ENCODE measurements at places on chromosomes 6 and 20.

- DNase-seq: no peak
Observed at GRCh38 chr20:13910492-13910891, 79.9 kb downstream of the SEL1L2 start.

DNA sequence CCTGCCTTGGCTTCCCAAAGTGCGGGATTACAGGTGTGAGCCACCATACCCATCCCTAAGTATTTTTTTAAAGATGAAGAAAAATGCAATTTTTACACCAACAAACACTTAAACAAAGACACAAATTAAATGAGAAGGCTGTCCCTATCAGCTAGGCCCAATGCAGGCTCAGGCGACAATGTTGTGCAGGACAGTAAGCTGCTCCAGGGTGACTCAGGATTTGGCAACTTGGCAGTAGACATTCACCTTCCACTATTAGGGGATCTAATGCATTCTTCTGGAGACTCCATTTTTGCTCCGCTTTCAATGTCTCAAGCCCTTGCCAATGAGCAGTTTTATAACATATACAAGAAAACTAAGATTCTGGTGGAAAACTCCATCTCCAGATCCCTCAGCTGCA is 19.7 kb downstream of the NDRG3 start:
- DNase-seq: peak; percentile 29

DNA sequence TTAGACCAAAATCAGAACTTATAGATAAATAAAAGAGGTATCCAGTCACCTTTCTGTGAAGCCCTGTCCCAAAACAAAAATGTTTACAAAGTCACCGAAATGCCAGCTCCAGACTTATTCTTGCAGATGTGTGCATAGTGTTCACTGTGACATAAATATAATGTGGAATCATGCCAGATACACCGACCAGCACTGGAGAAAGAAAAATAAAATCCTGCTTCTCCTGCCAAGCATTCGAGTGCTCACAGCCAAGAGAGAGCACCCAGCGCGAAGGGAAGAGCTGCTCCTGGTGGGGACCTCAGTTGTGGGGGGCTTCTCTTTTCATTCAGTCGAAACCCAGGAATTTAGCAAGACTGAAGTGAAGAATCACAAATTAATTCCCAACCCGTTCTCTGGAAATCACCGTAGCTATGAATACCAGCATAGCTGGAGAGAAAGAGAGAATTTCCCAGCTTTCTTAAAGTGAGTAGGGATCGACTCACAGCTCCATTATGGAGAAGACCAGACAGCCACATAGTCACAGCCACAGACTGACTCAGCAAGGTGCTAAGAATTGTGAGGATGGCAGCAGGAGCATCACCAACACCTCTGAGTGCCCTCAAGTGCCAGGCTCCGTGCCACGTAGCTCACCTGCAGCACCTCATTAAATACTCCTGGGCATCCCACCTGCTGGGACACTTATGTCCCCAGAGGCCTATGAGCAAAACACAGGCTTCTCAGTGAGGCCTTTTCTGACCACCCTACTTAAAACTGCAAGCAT is 33.2 kb downstream of the BFSP1 start:
- DNase-seq: peak; percentile 20

DNA sequence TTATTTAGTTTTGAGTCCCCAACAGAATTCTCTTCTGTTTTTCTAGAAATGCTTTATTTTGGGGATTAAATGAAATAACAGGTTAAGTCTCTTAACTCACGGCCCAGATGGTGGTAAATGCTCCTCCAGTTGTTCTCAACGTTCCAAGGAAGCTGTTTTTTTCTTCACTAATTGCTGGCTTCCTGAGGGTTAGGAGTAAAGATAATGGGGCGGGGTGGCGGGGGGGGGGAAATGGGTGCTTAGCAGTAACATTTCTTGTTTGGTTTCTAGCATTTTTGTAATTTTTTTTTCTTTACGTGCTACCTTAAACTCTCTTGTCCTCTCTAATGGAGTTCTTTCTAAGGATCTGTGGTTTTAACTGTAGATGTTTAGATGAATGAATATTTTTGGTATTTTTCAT is 2.2 kb downstream of the SRSF3 start:
- DNase-seq: no peak

GRCh38 chr20:11331096-11331495 is 586.6 kb upstream of the BTBD3 start:
- DNase-seq: no peak

DNA sequence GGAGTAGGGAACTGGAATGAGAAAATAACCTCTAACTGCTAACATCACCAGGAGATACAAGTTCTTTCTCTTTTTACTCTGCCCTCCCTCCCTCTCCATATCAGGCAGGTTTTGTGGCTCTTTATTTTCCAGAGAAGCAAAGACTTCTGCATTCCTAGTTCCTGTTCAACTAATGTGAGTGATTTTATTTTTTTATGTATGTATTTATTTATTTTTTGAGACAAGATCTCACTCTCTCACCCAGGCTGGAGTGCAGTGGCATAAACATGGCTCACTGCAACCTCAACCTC is 6.0 kb upstream of the IER3 start:
- DNase-seq: no peak

GRCh38 chr6:137950581-137950980 is 83.5 kb downstream of the TNFAIP3 start:
- no peak for DNase-seq

DNA sequence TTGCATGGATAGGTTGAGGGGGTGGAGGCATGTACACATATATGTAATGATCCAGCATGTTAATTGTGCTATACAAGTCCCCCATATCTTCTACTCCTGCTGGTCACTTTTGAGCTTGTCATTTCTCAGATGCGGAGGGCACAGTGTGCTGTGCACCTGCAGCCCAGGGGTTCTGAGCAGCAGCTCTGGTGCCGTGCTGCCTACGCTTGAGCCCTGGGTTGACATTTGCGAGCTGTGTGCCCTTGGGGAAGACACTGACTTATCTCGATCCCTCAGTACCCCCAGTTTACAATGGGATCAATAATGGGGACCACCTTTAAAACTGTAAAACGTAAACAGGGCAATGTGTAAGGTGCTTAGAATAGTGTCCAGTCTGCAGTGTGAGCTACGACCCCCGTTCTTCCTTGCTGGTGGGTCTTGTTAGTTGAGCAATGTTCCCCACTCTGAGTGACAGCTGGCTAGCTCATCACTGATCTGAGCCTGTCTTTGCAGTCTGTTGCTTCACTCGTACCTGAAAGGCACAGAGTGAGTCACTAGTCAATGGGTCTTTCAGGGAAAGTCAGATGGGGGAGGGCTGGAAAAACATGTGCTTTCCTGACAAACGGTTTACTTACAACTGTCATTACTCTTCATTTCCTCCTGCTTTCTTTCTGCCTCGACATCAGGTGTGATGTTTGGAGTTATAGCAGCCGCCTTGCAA is 91.7 kb downstream of the SLC2A10 start:
- DNase-seq: no peak

DNA sequence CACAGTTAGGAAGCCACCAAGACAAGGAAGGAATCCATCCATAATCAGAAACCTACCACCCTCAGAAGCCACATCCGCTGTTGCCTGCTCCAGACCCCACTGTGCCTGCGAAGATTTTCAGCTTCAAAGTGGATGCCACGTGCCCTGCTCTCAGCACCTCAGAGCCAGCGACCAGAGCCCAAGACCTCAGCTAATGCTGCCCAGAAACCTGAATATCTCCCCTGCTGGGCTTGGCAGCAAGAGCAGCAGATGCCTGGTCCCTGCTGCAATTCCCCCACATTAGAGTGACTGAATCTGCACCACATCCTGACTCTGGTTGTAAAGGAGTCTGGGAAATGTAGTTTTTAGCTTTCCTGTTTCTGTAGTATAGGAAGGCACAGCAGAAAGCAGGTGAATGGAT is 10.7 kb upstream of the ULBP3 start:
- no peak for DNase-seq

DNA sequence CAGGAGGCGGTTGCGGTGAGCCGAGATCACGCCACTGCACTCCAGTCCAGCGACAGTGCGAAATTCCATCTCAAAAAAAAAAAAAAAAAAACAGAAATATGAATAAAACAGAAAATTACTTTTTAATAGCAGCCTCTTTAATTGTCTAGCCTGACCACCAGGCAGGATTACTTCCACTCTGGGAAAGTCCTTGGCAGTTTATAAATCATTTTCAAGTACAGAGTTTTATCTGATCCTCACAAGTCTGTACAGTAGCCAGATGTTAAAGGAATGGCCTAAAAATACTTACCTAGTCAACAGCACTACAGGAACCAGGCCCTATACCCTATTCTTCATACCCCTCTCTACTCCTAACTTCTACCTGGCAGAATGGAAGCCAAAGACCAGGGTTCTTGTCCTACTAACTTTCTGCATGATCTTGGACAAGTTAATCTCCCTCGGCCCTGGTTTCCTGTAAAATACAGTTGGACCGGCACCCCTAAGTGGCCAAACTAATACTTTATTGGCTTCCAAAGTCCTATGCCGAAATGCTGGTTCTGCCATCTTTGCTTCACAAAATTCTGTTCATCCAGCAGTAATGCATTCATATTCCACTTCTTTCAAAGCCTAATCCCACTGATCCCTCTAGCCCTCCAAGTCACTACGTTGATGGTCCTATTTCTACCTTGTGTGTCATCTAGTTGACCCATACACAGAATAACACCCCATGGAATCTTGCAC is 1.9 kb downstream of the EIF2S2 start:
- no peak for DNase-seq

- DNase-seq: peak; percentile 10
Observed at GRCh38 chr6:11654876-11655275, 117.3 kb downstream of the TMEM170B start.

- no peak for DNase-seq
Observed at GRCh38 chr20:18543932-18544331, 23.3 kb upstream of the SMIM26 start.

DNA sequence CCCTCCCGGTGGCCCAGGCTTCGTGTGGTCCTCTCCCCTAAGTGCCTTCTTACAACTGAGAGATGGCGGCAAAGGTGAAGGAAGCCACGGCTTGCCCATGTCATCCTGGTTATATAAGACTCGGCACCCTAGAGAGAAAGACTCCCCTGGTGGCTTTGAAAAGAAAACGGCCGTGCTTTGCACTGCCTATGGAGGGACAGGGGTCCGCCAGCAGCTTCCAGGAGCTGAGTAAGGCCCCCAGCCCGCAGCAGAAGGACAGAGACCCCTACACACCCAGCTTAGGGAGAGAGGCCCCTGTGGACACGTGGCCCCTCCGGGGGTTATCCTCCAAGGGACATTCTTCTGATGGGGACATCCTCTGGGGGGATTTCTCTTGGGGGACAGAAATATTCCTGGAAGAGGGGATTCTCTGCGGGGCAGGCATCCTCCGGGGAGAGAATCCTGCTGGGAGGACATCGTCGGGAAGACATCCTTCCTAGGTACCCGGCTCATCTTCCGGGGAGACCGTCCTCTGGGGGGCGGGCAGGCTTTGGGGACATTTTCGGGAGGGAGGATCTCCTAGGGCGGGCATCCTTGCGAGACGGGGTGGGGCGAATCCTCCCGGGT is 511 bp upstream of the OGFR start:
- no peak for DNase-seq

DNA sequence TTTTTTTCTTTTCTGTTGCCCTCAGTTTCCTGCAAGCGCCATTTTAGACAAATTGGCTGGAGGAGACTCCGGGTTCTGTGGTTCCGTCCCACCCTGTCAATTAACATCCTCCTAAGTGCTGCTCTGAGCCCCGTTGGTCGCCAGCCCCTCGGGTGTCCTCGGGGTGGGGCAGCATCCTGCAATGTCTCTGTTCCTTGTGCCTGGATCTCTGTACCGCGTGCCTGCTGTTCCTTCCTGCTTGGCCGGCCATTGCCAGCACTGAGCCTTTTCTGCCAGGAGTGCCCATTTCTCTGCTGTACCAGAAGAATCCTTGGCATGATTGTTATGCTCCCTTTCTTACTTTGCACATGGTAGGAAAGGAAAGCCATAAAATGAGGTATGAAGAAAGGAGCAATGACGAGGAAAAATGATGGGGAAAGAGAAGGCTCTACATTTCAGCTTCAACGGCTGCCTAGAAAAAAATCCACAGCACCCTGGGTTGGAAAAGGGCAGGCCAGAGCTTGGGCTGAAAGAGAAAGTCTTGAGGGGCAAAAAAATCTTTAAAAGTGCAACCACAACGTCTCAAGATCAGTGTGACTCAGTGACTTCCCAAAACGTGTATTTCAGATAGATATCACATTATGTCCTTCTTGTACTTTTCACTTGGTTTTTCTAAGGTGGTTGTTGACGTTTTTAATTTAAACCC is 256.7 kb downstream of the CLIC5 start:
- no peak for DNase-seq

DNA sequence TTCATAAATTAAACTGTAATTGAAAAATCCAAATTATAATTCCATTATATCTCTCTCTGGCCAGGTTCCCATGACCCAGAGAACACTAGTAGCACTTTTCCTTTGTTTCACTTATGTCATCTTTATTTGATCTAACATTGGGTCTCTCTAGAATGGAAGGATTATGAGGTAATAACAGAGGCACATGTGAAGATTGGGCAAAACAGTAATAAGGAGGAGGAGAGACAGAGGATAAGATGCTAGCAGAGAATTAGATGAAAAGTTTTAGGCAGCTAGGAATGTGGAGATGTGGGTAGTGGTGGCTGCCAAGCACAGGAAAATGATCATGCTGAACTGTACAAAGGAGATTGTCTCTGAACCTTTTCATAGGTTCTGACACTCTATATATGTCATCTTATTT is 3.3 kb downstream of the TAB2 start:
- peak; percentile 4 for DNase-seq

DNA sequence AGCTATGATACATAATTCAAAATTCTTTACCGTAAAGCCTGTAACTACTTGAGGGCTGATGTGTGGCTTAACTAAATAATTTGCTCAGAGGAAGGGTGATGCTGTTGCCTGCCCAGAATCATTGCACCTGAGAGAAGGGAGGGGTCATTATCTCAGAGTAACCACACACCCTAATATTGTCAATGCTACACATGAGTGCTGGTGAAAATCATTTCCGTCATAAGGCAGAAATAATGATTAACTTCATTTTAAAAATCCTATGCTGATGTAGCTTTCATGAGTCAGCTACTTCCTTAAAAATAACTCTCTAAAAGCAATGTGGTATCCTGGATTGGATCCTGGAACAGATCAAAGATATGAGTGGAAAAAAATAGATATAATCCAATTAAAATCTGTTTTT is 146.4 kb upstream of the FAM83B start:
- DNase-seq: no peak

DNA sequence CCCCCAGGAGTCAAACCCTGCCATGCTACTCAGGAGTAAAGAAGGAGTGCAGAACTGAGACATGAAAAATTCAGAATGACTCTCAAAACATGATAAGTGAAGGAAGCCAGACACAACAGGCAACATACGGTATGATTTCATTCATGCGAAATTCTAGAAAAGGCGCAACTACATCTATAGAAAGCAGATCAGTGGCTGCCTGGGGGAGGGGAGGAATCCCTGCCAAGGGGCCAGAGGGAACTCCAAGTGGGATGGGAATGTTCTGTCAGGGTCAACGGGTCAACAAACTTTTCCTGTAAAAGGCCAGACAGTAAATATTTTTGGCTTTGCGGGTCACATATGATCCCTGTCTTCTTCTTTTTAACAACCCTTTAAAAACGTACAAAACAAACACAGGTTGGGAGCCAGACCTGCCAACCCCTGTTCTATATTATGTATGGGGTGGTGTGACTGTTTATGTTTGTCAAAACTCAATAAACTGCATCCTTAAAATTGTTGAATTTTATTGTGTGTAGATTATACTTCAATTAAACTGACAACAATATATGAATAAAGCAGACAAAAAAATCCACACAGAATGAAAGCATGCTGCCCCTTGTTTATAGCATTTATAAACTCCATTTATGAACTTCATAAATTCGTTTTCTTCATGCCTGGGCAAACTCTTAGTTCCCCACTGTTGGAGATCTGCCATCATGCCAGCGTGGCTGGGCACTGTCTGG is 56.6 kb upstream of the TRAF3IP2 start:
- DNase-seq: no peak

Measured in AG08395 (cell line).